ENCODE measurements at places on chromosomes 12 and 14.

DNA sequence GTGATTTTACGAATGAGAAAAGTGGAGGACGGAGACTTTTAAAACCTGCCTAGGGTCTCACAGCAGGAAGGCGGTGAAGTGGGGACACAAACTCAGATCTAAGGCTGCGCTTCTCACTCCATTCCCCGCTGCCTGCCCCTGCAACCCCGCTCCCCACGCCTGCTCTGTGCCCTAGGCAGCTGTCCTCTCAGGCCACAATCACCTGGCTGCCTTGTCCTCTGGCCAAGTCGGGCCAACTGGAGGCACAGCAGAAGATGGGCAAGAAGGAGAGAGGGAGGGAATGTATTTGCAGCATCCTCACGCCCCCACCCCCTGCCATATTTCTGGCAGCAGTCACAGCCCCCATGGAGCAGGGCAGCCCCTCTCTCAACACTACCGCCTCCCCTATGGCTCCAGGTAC lies 94.9 kb downstream of the CHGA start:
- DNase-seq, result no peak

DNA sequence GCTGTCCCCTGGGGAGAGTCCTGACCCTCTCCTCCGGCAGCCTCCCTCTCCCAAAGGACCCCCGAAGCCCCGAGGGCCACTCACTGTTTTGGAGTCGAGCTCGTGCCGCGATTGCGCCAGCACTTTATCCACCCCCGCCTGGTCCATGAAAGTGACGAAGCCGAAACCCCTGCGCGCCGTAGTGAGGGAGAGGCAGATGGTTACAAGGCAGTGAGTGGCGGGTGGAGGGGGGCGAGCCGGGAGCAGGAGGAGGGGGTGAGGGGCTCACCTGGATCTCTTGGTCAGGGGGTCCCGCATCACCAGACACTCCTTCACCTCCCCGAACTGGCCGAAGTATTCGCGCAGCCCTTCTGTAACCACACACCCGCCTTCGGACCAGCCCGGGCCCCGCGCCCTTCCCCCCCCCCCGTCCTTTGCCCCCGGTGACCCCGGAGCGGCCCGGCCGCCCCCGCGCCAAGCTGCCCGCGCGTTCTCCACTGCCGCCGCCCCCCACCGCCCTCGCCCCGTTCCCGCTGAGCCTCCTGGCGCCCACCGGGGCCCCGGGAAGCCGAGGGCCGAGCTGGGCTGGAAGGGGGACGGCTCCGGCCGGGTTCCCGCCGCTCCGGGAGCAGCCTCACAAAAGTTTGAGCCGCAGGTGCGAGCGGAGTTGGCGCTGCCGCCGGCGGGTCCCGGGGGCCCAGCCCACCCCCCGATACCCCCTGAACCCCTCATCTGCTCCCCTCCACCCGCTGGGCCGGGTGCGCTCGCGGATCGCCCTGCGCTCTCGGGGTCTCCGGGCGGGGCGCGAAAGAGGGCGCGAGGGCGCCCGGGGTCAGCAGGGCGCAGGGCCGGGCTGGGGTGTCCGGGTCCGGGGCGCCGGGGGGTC lies 808 bp downstream of the MSI1 start:
- no peak for DNase-seq

- no peak for DNase-seq
Observed at GRCh38 chr14:72678356-72678755, 215.5 kb downstream of the DPF3 start.

- no peak for DNase-seq
Observed at GRCh38 chr12:106429043-106429552, 71.5 kb downstream of the POLR3B start.

DNA sequence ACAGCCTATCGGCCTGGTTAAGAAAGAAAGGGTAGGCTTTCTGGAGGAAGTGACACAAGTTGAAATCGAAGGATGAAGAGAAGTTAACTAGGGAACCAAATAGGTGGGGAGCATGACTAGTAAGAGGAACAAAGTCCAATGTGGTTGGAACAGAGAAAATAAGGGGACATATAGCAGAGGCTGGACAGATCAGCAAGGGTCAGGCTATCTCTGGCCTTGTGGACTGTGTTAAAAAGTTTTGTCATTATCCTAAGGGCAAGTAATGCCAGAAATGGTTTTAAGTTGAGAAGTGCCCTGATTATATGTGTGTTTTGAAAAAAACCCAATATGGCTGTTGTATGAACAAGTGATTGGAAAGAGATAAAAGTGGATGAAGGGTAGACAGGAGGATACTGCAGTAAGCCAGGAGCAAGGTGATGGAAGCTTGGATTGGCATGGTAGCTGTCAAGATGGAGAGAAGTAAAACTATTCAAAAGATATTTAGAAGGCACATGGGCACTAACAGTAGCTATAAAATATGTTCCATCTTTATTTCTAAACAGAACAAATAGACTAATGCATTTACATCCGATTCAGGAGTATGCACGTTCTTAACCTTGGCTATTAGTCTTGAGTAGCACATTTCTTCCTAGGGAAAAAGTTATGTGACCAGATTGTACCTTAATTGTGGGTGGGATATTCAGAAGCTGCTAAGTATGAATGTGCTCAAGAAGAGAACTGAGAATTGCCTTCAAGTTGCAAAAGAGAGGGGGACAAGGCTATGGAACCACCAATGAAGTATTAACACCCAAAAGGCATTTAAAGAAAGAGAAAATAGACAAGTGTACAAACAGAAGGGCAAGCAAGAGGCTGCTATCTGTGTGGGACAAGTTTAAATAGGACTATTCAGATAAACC lies 46.8 kb upstream of the OR5AU1 start:
- no peak for DNase-seq

DNA sequence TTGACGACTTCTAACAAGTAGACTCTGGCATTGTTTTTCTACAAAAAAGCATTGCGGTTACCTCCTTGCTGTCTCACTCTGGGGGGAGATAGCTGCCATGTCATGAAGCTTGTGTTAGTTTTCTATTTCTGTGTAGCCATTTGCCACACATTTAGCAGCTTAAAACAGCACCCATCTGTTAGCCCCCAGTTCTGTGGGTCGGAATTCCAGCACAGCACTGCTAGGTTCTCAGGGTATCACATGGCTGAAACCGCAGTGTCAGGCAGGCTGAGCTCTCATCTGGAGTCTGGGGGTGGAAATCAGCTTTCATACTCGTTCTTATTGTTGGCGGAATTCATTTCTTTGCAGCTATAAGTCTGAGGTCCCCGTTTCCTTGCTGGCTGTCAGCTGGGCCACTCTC lies 19.9 kb upstream of the STXBP6 start:
- no peak for DNase-seq

DNA sequence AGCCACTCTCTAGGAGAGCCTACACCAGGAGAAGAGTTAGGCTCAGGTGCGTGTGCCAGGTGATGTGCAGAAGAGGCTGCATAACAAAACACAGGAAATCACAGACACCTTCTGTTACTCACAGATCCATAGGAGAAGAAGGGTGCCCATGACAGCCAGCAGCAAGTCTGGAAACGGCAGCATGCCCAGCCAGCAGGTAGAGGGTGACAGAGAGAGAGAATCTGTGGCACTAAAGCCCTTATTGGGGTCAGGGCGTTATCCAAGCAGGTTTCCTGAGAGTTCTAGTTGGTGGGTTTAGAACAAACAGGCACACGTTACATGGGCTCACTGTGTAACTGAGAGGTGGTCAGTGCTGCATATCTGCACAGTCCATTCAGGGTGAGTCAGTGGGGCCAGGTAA lies 14.9 kb upstream of the SLC8A3 start:
- DNase-seq, result no peak

- peak; percentile 42 for DNase-seq
Observed at GRCh38 chr14:100486025-100486828, 101.0 kb downstream of the BEGAIN start.

GRCh38 chr12:127107744-127108143 lies 1159.2 kb upstream of the TMEM132C start:
- no peak for DNase-seq

- no peak for DNase-seq
Observed at GRCh38 chr12:106417926-106418910, 60.7 kb downstream of the POLR3B start.

GRCh38 chr12:87444039-87444438 lies 585.2 kb downstream of the C12orf50 start:
- no peak for DNase-seq

- DNase-seq, result peak; percentile 48
Observed at GRCh38 chr14:106691601-106692291, 1165.4 kb downstream of the TMEM121 start.

GRCh38 chr12:105085501-105085900 lies 1.2 kb upstream of the ALDH1L2 start:
- DNase-seq, result no peak

Measured in activated CD4-positive, alpha-beta T cell treated with anti-CD3 and anti-CD28 coated beads for 4 hours (primary cell).